ENCODE measurements at places on chromosomes 3 and 15.

DNA sequence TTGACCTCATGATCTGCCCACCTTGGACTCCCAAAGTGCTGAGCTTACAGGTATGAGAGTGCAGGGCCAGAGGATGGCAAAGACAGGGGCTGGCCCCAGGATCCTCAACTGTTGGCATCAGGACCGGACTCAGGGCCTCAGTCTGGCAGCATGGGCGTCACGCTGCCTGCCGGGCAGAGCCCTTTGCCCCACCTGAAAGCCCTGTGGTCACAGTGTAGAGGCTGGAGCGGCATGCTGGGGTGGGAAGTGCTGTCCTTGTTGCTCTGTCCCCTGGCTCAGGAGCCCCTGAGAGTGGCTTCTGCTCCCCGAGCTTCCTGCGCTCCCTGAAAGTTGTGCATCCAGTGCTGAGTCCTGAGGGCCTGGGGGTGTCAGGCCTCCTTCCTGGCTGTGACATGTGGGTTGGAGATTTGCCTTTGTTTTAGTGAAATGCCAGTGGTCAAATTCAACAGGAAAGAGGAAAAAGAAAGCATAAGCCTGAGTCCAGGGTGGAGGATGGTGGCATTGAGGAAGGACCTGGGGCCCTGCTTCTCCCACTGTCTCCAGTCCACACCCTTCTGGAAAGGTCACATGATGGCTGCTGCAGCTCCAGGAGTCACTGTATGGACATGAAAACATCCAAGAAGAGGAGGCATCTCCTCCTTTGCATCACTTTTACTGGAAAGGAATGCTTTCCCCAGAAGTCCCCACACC is 147.2 kb downstream of the OR4M2 start:
- no peak for DNase-seq

DNA sequence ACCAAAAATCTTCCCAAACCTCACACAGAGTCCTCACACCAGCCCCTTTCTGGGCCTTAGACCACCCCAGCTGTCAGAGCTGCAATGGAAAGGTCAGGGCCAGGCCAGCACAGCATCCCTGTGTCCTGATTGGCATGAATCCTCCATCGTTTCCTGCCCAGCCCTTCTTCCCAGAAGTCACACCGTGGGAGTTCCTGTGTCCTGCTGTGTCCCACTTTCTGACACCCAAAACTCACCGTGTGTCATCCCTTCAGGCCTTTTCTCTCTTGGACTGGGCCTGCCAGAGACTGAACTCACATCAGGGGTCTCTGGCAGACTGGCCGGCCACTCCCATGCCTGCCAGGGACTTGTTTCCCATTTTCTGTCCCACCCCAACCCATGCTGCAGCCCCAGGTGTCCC is 32.5 kb upstream of the CHRNB4 start:
- no peak for DNase-seq

DNA sequence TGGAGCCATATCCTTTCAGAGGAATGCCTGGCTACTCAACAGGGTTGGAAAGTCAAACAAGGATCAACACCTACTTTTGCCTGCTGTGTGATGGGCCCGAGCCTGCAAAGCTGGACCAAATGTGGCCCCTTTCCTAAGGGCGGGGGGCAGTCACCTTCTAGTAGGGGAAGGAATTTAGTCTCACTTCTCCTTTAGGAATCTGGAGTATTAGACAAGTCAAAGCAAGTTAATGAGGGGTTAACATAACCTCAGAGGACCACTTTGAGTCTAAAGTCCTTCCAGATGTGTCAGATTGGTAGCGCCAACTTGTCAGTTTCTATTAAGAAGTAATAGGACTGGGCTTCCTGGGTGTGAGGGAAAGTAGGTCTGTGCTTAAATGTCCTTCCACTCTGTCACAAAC is 6.8 kb downstream of the EXOSC7 start:
- DNase-seq, result no peak

DNA sequence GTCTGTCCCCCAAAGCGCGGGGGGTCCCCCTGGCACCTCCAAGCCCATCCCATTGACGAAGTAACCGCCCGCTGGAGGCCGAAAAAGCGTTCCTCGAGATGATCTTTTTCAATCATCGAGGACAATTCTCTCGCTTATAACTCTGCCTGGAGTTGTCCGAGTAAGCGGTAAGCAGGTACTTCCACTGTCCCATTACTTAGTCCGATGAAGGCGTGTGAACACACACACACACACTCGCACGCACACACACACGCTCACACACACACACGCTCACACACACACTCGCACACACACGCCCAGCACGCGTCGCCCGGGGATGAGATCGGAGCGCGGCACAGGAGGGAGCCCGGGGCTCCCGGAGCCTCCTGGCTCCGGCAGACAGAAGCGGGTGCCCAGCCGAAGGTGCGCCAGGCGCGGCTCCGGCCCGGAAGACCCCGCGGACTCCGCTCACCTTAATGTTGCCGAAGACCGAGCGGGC is 430 bp downstream of the SLCO2A1 start:
- no peak for DNase-seq

GRCh38 chr15:54033869-54034458 is 55.7 kb downstream of the UNC13C start:
- DNase-seq, result no peak

DNA sequence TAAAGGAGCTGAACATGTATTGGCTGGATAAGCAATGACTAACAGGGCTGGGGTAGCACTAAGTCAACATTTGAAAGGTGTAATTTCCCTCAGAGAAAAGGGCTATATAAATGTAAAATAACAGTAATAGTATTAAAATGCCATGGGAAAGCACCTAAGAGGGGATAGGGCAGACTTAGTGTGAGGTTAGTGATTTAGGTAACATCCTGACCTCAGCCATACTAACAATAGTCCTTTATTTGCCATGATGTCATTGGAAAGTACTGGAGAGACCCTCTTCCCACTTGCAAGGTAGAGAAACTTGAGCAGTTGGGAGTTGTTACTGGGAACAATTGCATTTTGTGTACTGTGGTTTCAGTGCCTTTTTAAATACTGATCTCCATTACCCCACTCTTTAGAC is 103.4 kb downstream of the LSAMP start:
- DNase-seq, result no peak

- DNase-seq, result peak; percentile 76
Measured at GRCh38 chr3:129313665-129314385, 35.2 kb downstream of the HMCES start.

- no peak for DNase-seq
Measured at GRCh38 chr15:68608206-68608843, 29.5 kb downstream of the CORO2B start.

GRCh38 chr15:62785881-62786828 is 256.4 kb upstream of the TPM1 start:
- no peak for DNase-seq

- no peak for DNase-seq
Measured at GRCh38 chr15:95196176-95196915, 965.0 kb downstream of the MCTP2 start.

- no peak for DNase-seq
Measured at GRCh38 chr3:79317551-79318518, 450.0 kb downstream of the ROBO1 start.

- DNase-seq, result no peak
Measured at GRCh38 chr15:93852761-93853160, 378.6 kb upstream of the MCTP2 start.

DNA sequence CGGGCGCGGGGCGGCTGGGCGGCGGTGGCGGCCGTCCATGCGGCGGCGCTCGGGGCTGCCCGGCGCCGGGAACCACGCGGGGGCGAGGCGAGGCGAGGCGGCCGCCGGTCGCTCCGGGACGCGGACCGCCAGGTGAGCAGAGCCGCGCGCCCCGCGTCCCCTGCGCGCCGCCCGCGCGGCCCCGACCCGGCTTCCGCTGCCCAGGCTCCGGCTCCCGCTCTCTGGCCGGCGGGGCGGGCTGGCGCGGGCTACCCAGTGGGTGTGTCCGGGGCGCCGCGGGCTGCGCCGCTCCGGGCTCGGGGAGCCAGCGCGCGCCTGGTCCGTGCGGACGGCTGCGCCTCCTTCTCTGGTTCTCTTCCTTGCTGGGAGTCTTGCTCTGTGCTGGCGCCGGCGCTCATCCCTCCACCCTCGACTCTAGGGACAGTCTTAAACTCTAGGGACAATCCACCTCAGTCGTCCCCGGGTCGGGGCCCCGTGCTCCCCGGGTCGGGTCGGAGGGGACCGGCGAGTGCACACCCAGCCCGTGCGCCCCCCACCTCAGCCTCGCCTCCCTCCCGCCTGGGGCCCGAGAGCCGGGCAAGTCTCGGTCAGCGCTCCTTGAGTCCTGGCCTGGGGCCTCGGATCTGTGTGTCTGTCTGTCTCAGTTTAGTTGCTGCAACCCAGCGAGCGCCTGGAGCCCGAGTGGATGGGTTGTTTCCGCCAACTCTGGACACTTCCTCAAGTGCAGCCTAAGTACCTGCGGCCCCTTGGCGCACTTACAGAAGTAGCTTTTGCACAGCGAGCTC is 488 bp downstream of the THSD4 start:
- peak; percentile 62 for DNase-seq

DNA sequence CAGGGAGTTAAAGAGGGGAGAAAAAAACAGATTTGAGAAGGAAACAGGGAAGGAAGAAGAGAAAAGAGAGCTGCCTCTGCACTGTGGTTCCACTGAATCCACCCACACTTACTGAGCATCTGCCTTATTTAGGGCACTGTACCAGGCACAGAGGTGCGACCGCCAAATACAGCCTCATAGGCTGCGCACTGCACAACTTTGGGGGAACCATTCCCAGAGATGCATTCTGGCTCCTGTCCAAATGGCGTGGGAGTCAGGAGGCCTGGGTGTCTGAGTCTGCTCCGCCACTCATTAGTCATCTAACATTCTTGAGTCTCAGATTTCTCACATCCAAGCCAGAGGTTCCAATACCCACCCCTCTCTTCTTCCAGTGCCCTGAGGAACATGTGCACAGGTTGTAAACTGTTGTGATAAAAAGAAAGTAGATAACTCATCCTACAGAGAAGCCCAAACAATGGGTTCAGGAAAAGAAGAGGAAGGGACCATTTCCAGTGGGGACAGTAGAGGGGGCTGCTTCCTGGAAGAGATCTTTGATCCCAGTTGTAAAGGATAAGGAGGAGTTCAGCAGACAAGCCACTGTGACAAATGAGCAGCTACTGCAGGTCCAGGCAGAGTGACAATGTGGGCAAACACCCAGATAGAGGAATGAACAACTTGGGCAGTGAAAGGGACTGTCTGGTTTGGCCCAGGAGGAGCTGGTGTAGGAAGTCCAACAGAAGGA is 254.6 kb downstream of the UACA start:
- no peak for DNase-seq
